Activated naive CD4-positive, alpha-beta T cell treated with anti-CD3 and anti-CD28 coated beads, Interleukin-2, amount 10 ng/mL, durations not matched to agents 7 days and 5 days (primary cell): ENCODE measurements at places on chromosomes 2 and 18.

- no peak for DNase-seq
These were observed 11.8 kb upstream of the NEDD4L start for GRCh38 chr18:58032233-58032632.

DNA sequence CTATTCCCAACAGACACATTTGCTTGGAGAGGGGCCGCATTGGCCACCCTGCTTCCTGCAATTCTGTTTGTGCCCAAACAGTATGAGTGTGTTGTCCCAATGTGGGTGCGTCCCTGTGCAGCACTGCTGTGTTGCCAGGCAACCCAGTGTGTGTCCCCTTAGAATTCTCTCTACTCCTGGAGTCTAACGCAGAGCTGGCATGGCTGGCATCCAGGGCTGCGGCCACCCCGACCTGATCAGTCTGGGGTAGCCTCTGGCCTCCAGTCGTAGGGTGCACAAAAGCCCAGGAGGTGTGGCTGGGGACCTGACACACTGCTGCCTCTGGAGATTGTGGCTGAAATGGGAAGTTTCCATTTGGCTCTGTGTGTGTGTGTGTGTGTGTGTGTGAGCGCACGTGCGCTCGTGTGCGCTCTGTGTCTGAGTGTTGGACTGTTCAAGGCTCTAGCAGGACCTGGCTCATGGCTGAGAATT, 48.0 kb downstream of the TEX44 start:
- no peak for DNase-seq

GRCh38 chr2:169344736-169345485, 17.4 kb downstream of the LRP2 start:
- DNase-seq = no peak

DNA sequence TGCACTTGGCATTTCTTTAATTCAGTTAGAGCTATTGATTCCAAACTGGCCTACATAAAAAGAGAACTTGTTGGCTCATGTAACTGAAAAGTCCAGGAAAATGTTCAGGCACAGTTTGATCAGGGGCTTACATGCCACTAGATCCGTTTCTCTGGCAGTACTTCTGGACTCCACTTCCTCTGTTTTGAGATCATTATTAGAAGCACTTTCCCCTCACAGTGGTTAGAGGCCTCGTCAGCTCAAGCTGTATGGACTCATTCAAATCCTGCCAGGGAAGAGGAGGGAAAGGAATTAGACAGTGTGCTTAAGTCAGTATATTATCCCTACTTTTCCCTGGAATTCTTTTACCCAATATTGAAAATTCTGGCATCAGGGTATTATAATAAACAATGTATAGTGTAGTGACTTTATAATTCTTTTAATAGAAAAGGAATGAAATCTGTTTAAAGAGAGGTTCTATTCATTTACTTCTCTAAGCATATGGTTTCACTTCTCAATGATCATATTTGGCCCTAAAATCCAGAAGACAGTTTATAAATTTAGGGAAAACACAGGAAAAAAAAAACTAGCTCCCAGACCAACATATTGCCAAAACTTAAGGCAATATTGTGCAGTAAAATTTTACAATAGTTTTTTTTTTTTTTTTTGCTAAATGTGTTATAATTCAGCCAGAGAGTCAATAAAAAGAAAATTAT, 92.0 kb downstream of the ARMC9 start:
- no peak for DNase-seq

- DNase-seq = peak; percentile 19
These were observed 61.0 kb downstream of the BIN1 start for GRCh38 chr2:127045792-127046501.

GRCh38 chr2:178157574-178157973, 36.7 kb upstream of the OSBPL6 start:
- DNase-seq = no peak
